ENCODE measurements at places on chromosomes 2 and 18. TPM values are rescaled to one million over a fixed set of nuclear protein-coding genes. Genes with fewer than 3 reads are reported as not detected.

The NT5DC4 gene
- 0.24 TPM for total RNA-seq

The C2orf72 gene
- 4.0 TPM for total RNA-seq

The OST4 gene
- 515 TPM for total RNA-seq

The LIMS1 gene
- total RNA-seq = 35.1 TPM

The OXER1 gene
- total RNA-seq = 0.37 TPM

The TRIM43 gene
- total RNA-seq = not detected

The VWC2L gene
- 0.78 TPM for total RNA-seq

The RIT2 gene
- 0.92 TPM for total RNA-seq

The CASP10 gene
- total RNA-seq = 3.5 TPM

The CD226 gene
- total RNA-seq = 0.22 TPM

The MEP1B gene
- total RNA-seq = 0.37 TPM

The RAB6C gene
- total RNA-seq = not detected

The UGT1A4 gene
- total RNA-seq = 0.08 TPM

The TCF7L1 gene
- total RNA-seq = 3.2 TPM

The IL36B gene
- 4.9 TPM for total RNA-seq

The ATG16L1 gene
- 48.0 TPM for total RNA-seq

The GNLY gene
- total RNA-seq = 1.7 TPM

The EGR4 gene
- not detected for total RNA-seq

The TPO gene
- total RNA-seq = 0.28 TPM

The CCNYL1 gene
- 46.0 TPM for total RNA-seq

The CYS1 gene
- total RNA-seq = 1.2 TPM

The COMMD1 gene
- total RNA-seq = 29.1 TPM

The DTNA gene
- 42.5 TPM for total RNA-seq

The APOB gene
- total RNA-seq = 0.15 TPM

The SLC16A14 gene
- total RNA-seq = 0.11 TPM

The HOXD12 gene
- total RNA-seq = not detected

The SLC35F6 gene
- total RNA-seq = 20.0 TPM

The ARHGAP28 gene
- total RNA-seq = 25.2 TPM

The MATN3 gene
- 0.78 TPM for total RNA-seq

The CFAP221 gene
- total RNA-seq = not detected

The SERPINB5 gene
- not detected for total RNA-seq

The KLHL30 gene
- 0.49 TPM for total RNA-seq

The TMEM200C gene
- total RNA-seq = 11.0 TPM

The CD207 gene
- total RNA-seq = 0.14 TPM

The GKN1 gene
- 0.66 TPM for total RNA-seq

The AMER3 gene
- total RNA-seq = 9.2 TPM

The GLI2 gene
- total RNA-seq = 5.0 TPM

The EVX2 gene
- 0.15 TPM for total RNA-seq

The RNF152 gene
- total RNA-seq = 24.7 TPM

The NAB1 gene
- total RNA-seq = 37.7 TPM

The PSD4 gene
- total RNA-seq = 12.5 TPM

The CLEC4F gene
- 1.7 TPM for total RNA-seq
